Activated CD4-positive, CD25-positive, alpha-beta regulatory T cell treated with anti-CD3 and anti-CD28 coated beads, Interleukin-2, amount 50 U/mL, for 16 hours (primary cell): ENCODE measurements at places on chromosomes 3 and 15.

DNA sequence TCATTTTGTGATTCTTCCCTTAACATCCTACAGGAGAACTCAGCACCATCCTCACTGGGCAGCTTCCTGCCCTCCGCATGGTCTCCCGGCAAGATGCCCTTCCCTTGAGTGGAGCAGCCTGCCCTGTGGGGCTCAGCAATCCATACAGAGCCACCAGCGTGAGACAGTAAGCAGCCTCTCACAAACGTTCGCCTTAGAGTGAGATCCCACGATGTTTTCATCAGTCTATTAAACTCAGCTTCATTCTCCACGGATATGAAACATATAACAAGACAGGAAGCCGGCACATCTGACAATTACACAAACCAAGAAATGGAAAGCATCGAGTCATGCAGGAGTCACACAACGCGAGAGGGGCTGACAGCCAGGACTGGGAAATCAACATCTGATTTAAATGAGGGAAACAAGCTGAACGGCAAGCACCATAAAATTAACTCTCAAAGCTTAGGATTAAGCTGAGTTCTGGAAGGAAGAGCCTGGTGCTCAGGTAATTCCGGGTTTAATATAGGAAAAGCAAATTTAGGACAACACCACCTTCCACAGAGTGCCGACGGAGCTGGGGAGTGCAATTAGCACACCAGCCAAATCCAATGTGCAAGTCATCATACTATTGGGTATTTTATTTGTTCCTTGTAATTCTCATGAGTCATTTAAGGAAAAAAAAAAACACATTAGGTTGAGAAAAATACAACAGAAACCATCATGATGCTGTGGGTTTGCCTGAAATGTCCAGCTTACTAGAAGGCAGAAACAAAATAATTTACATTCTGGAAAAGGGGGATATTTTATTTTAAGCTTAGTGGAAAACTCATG, 272.0 kb downstream of the OCA2 start:
- DNase-seq = no peak

DNA sequence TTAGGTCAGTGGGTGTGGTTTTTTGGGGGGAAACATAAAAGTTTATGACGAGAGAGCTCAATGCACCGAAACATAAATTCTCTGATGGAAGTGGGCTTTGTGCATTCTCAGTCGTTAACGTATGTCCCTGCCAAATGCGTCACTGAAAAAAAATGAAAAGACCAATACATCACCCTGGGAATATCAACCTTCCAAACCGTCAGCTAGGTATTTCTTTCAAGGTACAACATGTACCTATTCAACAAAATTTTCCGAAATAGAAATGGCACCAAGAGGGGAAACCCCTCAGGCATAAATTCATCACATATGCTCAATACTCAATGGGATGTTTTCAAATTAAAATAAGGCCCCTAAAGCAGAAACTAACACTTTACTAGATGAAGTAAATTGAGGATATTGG, 266.6 kb upstream of the SUCLG2 start:
- no peak for DNase-seq

DNA sequence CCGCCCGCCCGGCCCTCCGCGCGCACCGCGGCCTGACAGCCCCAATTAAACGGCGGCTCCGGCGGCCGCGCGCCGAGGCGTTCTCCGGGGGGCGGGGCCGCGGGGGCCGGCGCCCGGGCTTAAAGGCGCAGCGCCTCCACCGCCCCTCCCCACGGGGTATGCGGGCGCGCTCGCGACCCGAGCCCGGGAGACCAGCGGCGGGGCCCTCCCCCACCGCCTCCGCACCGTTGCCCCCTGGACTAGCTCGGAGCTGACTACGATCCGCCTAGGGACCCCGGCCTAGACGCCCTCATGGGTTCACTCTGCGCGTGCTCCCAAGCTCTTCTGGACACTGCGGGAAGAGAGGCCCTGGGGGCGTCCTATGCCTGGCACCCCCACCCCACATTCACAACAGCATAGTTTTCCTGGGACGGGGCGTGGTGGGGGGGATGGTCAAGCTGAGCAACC, at the start of gene DUSP7:
Gene DUSP7, minus strand, starts transcription at position 51 of the 447 bp plus-strand sequence. CDS start 205 bp downstream, outside the sequence.
- peak; percentile 39 for DNase-seq

DNA sequence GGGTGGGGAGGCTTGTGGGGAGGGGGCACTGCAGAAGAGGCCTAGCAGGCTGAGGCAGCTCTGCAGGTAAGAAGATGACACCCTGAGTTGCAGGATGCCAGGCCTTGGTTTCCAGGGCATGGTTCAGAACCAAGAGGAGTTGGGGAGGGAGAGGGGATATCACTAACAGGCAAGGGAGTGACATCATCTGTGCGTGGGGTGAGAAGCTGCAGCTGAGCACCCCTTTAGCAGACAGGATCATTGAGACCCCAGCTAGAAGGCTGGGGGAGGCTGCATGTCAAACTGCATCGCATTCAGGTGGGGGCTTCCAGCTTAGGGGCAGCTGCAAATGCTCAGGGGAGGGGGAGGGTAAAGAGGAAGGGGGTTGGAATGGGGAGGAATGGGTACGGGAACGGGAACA, 23.0 kb downstream of the CACNA2D2 start:
- DNase-seq = no peak

GRCh38 chr3:62287392-62287927, 85.9 kb downstream of the FEZF2 start:
- no peak for DNase-seq

DNA sequence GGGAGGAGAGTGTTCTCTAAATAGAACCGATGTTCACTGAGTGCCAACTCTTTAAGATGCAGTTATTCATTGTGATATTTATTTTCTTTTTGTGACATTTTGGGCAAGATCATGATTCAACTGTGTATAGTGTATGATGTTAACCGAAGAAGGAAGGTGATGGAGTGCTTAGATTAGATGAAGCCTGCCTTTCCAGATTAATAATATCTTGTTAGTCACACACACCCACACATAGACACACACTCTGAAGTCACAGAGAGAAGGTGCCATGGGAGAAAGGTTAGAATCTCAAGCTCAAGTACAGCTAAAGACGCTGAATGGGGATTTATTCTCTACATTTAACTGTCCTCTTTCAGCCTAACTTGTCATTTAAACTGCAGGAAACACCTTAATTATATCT, 77.0 kb downstream of the SLC9A9 start:
- no peak for DNase-seq

- no peak for DNase-seq
Observed at GRCh38 chr3:48122504-48122903, 65.7 kb downstream of the CDC25A start.

DNA sequence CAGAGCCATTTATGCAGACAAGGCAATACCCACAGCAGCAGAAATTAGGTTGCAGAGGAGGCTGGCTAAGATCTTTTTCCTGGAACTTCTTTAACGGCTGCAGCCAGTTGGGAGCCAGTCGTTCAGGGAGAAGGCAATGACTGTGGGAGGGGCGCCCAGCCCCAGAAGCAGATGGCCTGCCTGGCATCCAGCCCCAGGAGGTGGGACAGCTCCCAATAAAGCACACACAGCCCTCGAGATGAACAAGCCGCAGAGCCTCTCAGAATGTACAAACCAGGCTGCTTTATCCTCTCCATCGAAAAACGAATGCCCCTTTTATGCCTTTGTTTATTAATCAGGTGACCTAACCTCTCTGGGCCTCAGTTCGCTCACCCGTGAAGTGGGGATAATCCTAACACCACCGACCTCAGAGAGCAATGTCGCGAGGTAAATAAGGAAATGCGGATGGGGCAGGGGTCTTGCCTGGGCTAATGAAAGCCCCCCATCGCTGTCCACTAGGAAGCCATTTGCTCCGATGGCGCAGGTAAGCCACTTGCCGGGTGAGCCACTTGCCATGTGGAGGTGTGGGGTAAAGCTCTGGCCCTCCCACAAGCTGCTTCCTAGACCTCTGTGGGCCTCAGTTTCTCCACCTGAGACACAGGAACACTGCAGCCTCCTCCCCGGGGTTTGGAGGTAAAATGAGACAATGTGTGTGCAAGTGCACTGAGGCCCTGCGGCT, 35.8 kb downstream of the MGLL start:
- no peak for DNase-seq

DNA sequence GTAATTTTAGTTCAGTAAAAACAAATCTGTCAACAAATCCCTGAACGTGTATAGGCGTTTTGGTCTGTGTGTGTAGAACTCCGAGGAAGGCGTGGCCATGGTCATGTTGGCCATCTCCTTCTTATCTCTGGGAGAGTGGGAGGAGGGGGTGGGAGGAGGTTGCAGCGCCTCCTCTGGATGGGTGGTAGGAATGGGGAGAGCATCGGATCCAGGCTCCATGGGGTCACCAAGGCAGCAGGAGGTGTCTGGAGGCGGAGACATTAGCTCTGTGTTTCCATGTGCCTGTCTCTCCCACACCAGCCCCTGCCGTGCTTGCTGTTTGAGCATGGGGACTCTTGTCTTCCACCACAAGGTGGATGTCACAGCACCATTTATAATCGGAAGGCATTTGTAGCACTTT, 34.5 kb upstream of the TRPM1 start:
- DNase-seq = no peak

- no peak for DNase-seq
Observed at GRCh38 chr3:115146032-115146417, 1.1 kb downstream of the ZBTB20 start.

GRCh38 chr15:73965758-73966113, 26.4 kb downstream of the STOML1 start:
- no peak for DNase-seq
